ENCODE measurements at places on chromosomes 6 and 20.

GRCh38 chr6:3405679-3406078, 51.2 kb downstream of the SLC22A23 start:
- no peak for DNase-seq

DNA sequence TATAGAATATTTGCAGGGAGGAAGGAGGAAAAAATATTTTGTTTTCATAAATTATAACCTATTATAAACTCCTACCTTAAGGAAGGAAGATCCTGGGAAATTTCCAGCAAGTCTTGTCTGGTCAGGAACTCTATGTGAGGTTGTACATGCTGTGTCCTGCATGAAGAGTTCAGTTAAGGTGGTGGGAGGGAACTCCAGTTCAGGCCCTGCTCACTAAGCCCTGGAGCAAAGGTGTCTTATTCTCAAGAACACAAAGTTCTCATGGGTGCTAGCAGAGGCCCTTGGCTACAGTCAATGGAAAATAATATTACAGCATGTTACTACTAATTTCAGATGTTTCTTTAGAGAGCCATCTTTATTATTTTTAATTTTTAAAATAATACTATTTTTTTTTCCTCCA, 3.8 kb upstream of the OGFRL1 start:
- DNase-seq: no peak

GRCh38 chr6:45504947-45505346, 127.2 kb upstream of the SUPT3H start:
- DNase-seq: no peak

DNA sequence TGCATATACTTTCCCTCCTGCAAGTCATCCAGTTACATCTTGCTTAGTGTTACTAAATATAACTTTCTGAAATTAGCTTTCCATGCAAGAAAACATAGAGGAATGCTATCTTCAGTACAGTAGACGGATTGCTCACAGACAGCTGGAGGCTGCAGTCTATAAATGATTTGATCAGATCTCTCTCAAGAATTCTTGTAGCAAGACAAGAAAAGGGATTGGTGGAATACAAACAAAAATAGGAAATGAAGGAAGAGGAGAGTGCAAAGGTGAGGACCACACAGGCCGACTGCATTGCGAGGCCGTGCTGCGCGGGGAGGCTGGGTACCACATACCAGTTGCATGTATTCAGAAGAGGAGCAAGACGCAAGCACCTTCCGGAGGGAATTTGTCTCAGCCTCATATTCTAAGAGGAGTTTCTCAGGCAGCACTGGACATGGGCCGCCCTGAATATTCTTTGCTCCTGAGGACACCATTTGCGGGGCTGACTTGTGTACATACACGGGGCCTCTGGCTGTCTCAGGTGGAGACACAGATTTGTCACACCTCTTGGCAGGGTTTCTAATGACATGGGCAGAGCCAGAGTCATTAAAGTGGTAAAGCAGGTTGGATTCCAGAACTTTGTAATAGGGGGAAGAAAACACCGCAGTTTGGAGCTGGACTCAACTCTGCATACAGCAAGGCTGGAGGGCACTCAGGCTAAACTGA, 22.7 kb upstream of the KIF25 start:
- DNase-seq: no peak

- no peak for DNase-seq
Measured at GRCh38 chr6:98047164-98047563, 764.1 kb upstream of the MMS22L start.

GRCh38 chr20:23646106-23646873, 8.5 kb upstream of the CST3 start:
- no peak for DNase-seq

GRCh38 chr6:6713657-6714056, 125.1 kb downstream of the LY86 start:
- no peak for DNase-seq

DNA sequence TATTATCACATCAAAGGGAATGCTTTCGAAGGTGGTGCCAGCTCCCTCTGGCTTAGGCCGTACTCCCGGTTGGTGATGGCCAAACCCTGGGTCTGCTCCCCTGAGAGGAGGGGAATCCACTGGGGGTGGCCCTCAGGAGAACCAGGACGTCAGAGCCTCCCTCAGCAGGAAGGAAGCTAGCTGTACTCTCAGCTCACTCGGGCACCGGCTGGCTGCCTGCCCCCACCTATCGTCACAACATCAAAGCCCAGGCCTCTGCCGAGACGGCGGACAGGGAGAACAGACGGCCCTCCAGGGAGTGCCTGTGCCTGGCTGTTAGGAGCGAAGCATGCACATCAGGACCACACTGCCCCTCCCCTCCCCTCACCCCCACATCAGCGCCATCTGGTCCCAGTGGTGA, 9.2 kb upstream of the PGC start:
- DNase-seq: no peak

- DNase-seq: no peak
Measured at GRCh38 chr20:56929606-56930005, 300.5 kb downstream of the TFAP2C start.

GRCh38 chr6:34150766-34151165, 4.9 kb upstream of the GRM4 start:
- no peak for DNase-seq

DNA sequence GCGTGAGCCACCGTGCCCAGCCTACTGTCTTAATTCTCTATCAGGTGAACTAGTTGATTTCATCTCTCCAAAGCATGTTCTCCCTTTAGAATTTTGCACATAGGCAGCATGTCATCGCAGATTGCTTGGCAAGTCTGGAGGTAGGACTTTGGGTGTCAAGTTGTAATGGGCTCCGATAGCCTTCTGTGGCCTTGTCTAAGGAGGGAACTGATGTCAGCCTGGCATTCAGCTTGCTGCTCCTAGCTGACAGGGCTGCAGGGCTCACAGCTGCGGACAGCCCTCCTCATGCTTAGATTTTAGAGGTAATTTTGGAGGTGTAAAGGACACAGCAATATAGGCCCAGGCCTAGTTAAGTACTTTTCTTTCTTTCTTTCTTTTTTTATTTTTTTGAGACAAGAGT, 11.3 kb downstream of the CHMP4B start:
- no peak for DNase-seq

DNA sequence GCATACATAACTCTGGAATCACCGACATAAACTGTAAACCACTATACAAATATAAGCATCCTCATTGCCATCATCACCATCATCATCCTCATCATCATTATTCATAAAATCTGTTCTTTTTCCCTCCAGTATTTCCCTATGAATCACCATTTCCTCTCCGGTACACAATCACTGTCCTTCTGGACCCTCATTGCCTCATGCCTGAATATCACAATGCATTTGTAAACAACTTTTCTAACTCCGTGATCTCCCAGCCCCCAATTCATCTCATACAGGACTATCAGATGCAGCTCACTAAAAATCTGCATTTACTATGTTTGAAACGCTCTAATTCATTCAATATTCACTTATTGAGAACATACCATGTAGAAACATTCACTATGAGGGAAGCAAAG, 339.7 kb downstream of the TBC1D32 start:
- no peak for DNase-seq

Data from stimulated activated CD4-positive, alpha-beta T cell treated with anti-CD3 and anti-CD28 coated beads, Interleukin-4, amount 100 ng/mL, for 1 hour (primary cell).